ENCODE measurements at places on chromosomes 5 and 9.

- DNase-seq: no peak
These were observed 11.5 kb upstream of the ADGRV1 start for GRCh38 chr5:90547072-90547536.

- no peak for DNase-seq
These were observed 75.6 kb downstream of the PRRT1B start for GRCh38 chr9:131620764-131621520.

GRCh38 chr9:101226803-101227202 is 158.0 kb downstream of the BAAT start:
- DNase-seq: no peak

DNA sequence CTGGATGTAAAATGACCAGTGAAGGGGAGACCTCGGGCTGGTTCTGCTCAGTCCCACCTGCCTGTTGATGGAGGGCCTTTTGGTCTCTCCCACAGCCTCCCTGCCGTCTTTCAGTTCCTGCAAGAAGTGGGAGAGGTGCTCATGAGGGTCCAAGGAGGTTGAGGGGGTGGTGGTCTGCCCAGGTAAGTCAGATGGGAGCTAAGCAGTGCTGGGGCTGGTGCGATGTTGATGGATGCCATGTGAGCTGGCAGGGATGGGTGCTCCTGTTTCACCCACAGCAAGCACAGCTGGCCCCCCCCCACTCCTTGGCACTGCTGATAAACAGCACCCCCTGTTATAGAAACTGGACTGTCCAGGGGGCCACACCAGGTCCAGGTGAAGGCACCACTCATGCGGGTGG is 145.6 kb downstream of the NSG2 start:
- no peak for DNase-seq

- DNase-seq: no peak
These were observed 102.9 kb downstream of the ISL1 start for GRCh38 chr5:51486158-51486557.

GRCh38 chr9:91834740-91835139 is 115.3 kb downstream of the ROR2 start:
- DNase-seq: no peak

GRCh38 chr5:111134864-111135263 is 42.7 kb downstream of the WDR36 start:
- DNase-seq: no peak

DNA sequence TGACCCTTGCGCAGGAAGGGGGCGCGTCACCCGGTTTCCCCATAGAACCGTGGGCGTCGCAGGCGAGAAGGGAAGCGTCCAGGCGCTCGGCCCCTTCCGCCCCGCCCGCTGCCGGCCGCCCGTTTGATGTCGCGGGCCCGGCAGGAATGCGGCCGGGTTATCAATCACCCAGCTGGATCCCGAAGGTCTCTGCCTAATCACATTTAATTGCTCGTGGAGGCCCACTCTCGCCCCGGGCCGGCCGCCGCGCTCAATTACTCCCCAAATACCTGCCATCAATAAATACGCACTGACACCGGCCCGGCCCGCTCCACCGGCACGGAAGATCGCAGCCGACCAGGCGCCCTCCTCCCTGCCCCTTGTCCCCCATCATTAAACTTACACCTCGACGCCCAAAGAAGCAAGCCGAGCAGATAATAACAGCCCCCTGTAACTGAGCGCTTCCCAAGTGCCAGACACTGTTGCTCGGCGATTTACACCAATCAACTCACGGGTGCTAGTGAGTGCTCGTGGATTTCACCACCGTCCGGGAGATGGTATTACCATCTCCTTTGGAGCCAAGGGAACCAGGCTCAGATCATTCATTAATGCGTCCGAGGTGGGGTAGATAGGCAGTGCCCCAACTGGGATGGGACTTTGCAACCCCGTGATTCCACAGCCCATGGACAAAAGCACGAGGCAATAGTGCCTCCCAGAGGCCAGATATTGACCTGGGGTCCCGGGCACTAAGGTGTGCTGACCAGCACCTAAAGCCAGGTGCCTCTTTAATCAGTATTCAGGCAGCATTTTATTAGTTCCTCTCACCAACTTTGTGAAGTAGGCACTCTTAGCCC is 11.3 kb downstream of the MSX2 start:
- DNase-seq: no peak
